Cardiac septum (tissue), 1 donor: ENCODE measurements at places on chromosomes 11 and 22. TPM values are rescaled to one million over a fixed set of nuclear protein-coding genes. Genes with fewer than 3 reads are reported as not detected.

- DNase-seq, result no peak
Observed at GRCh38 chr11:102384419-102385079, 37.5 kb downstream of the BIRC2 start.

The CATSPER1 gene
- total RNA-seq, result 0.13 TPM

The DDX10 gene
- total RNA-seq, result 11.5 TPM

The TESMIN gene
- 0.46 TPM for total RNA-seq
